ENCODE measurements at places on chromosomes 16 and 17.

- DNase-seq: no peak
Observed at GRCh38 chr16:3569851-3570250, 7.4 kb downstream of the NLRC3 start.

DNA sequence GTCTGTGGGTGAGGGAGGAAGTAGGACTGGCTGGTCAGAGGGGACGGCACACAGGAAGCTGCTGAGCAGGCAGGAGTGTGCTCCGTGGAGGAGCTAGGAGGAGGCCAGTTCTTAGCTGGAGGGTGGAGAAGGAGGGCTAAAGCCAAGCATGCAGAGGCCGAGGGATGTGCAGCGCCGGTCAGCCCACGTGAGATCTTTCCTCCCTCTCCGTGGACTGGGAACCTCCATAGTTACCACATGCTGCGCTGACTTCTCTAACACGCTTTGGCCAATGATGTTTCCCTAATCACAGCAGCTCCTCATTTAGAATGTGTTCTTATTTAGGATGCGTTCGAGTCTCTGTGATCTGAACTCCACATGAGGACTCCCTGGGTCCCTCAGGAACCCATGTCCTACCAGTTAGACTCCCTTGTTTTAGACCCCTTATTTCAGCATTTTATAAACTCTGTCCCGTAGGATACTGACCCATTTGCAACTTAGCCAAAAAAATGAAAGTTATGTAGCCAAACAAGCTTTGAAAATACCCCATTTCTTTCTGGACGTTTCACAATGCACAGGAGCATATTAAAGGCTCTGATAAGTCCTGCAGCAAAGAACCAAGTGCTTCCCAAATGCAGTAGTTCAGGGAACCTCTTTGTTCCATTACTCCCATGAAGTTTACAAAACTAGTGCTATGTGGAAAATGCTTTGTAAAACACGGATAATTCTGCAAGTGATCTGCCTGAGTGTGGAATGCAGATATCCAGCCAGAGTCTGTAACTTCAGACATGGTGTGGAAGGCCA, 51.4 kb downstream of the IRF8 start:
- DNase-seq: no peak

DNA sequence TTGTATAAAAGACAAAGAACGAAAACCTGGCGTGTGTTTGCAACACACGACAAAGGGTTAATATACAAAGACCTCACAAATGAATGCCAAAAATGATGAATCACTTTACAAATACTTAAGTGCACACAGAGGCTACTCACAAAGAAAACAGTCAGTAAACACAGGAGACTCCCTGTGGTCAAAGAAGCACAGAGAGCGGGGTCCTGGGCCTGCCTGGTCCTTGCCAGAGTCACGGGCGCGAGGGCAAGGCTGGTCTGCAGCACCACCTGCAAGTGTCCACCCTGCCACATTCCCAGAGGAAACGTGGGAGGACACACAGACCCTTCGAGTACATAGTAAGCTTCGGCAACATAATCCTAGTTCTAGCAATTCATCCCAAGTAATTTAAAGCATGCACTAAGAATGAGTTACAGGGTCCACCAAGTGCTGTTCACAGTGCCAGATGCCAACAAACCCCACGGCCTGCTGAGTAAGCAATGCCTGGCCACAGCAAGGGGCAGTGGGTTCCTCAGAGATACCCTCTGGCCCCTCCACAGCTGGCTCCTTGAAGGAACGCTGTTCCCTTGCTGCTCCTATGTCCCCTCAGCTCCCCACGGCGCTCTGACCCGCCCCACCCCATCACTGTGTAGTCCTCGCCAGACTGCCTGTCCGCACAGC, 24.6 kb upstream of the FAAP100 start:
- peak; percentile 78 for DNase-seq

DNA sequence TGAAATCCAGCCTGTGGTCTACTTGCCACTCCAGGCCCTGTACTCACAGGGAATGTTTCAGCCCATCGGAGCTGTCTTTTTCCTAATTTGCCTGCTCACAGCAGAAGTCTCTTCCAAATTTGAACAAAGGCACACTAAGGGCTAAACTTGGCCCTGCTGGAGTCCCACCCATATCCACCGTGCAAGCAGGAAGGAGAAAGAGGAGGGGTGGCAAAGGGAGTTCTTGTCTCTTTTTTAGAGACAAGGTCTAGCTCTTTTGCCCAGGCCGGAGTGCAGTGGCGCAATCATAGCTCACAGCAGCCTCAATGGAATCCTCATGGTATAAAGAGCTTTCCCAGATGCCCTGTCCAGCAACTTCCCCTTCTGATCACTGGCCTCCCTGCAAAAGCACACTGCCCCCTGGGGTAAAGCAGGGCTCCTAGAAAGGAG, 2.7 kb upstream of the PRM1 start:
- no peak for DNase-seq

- DNase-seq: no peak
Observed at GRCh38 chr17:72940496-72940895, 152.0 kb downstream of the SLC39A11 start.

DNA sequence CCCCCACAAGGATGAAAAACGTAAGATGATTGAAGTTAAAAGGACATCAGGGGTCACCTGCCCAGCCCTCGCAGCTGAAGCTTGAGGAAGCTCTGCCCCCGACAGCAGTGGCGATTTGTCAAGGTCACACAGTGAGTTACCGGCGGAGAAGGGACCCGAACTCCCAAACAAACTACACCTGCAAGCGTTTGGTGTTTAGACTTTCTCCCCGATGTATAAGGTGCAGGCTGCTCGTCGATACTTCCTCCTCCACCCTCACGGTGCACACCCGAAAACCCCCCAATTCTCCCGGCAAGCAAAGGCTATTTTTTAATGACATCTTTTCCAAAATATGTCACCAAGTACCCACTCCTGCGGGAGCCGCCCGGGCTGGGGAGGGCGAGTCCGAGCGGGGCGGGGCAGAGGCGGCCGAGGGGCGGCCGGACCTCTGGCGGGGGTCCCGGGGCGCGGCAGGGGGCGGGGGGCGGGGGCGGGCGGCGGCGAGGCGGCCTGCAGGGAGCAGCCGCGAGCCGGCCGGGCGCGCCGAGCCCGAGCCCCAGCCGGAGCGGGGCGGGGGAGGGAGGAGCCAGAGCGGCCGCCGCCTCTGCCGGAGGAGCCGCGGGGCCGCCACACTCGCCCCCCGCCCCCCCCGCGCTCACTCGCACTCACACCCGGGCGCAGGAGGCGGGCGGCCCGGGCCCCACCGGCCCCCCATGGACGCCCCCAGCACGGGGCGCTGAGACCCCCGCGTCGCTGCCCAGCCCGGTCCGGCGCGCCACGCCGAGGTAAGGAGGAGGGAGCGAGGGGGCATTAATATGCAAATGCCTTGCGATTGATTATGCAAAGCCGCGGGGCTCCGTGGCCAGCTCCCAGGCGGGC, at the start of gene THRA:
THRA (plus strand) TSS at position 637 of the 858 bp plus-strand sequence. CDS start 11,524 bp downstream, outside the sequence.
- DNase-seq: peak; percentile 94

- no peak for DNase-seq
Observed at GRCh38 chr17:17253406-17253805, 16.4 kb upstream of the FLCN start.

DNA sequence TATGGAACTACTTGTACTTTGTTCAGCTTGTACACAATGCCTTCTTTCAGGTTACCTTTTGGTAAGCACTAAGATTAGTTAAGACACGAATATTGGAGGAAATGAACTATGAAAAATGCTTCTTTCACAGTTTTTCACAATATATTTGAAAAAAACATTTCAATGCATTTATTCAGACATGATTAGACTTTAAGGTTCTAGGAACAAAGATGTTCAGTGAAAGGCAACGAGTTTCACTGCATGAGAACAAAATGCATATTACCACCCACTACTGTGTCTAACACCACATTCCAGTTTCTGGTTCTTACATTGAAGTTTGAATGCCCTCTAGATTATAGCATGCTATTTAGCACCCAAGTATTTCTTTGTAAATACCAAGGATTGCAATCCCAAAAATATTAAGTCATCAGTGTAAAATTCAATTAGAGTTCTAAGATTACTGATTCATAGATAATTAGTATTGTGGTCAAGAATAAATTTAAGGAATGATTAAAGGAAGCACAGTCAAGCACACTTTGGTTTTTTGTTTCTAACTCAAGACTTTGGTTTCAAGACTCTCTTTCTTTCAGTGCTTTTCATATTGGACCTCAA, 261.7 kb downstream of the CEP112 start:
- DNase-seq: peak; percentile 31

- peak; percentile 83 for DNase-seq
Observed at GRCh38 chr17:8997994-8998628, 23.2 kb upstream of the NTN1 start.

GRCh38 chr17:45847101-45847500, 2.4 kb downstream of the SPPL2C start:
- no peak for DNase-seq

DNA sequence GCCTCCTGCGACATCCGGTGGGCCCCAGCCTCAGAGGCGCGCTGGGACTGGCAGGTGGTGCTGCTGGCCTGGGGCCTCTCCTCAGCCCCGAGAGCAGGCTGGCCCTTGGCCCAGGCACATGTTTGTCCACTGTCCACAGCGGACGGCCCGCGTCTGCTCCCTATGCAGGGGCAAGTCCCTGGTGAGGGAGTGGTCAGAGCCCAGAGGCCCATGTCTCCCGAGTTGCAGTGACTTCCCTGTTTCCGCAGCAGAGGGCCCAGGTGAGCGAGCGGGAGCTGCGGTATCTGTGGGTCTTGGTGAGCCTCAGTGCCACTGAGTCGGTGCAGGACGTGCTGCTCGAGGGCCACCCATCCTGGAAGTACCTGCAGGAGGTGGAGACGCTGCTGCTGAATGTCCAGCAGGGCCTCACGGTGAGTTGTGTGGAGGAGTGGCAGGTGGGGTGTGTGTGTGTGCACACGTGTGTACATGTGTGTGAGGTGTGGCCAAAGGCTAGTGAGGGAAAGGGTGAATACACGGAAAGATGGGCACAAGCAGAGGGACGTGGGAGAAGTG, 10.4 kb downstream of the IL34 start:
- DNase-seq: no peak

DNA sequence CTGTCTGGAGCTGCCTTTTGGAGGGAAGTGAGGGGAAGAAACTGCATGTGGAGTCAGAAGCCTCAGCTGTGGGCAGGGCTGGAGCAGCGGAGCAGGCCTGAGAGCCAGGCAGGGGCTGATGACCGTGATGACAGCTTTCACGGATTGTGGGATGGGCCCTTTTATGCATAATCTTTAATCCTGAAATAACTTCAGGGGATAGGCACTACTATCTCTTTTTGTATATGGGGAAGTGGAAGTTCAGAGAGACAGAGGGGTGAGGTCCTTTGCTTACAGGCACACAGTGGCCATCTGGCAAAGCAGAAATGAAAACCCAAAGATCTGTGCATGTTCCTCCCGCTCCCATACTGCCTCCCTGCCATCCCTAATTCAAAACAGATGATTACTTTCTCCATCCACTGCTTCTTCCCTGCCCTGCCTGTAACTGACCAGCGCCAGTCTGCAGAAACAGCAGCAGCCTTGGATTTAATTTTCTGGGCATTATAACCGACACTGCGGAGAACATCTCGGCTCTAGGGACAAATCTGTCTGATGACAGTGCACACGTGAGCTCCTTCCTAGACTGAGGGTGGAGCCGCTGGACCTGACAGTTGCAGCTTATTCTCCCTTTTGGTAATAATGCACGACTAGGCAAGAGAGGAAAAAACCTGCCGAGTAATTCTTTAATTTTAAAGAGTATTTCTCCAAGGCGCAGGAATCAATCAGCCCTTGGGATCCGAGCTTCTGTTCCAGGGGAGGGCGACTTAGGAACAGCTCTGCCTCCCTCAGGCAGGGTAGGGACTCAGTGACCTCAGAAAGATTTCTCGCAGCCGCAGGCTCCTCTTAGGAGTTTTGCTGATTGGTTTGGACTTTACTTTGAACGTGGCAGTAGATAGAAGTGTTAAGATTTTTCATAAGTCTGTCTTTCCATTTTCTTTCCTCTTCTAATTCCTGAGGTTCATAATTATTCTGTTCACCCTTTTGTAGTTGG, 95.4 kb downstream of the UTP18 start:
- DNase-seq: peak; percentile 56

DNA sequence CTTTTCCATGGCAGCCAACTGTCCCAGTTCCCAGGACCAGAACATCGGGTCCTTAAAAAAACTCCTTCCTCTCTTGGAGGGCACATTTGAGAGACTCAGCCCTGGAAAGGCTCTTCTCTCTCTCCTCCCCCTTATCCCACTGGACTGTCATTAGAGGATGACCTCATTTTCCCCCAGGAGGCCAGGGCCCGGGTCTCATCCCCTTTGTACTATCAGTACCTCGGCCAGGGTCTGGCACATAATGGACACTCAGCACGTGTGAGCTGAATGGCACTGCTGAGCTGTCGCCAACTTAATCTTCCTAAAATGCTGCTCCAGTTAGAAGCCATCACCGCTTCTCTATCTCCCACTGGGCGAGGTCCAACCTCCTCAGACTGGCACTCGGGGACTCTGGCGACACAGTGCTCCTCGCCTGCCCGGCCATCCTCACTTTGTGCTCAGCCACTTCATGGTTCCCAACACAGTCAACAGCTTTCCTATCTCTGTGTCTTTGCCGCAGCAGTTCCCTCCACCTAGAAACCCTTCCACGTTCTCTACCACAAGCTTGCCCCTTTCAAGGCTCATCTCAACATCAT, 3.6 kb upstream of the RHBDL3 start:
- no peak for DNase-seq

DNA sequence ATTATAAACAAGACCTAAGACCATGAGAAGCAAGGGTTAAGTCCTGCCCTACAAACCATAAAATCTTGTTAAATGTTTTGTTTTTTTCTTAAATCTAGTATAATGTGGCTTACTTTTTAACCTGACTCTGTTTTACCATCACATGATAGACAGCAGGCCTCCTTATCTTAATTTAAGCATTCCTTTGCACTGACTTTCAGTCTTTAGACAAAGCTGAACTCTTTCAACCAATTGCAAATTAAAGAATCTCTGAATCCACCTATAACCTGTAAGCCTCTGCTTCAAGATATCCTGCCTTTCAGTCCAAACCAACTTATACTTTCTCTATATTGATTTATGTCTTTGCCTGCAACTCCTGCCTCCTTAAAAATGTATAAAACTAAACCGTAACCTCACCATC, 478.5 kb downstream of the GRIN2A start:
- DNase-seq: no peak

GRCh38 chr17:77470800-77471733, 330.3 kb downstream of the SEC14L1 start:
- DNase-seq: no peak

GRCh38 chr17:61986898-61987297, 59.1 kb upstream of the INTS2 start:
- no peak for DNase-seq

GRCh38 chr16:88383401-88384221, 852 bp downstream of the ZNF469 start:
- DNase-seq: peak; percentile 93

GRCh38 chr17:70597774-70598173, 428.4 kb downstream of the KCNJ2 start:
- DNase-seq: no peak

GRCh38 chr16:11546608-11547061, 40.1 kb downstream of the LITAF start:
- DNase-seq: peak; percentile 41

Measured in GM03348 (cell line).